ENCODE measurements at places on chromosomes 6 and 20.

- DNase-seq: no peak
Measured at GRCh38 chr6:111894951-111895350, 21.7 kb upstream of the FYN start.

DNA sequence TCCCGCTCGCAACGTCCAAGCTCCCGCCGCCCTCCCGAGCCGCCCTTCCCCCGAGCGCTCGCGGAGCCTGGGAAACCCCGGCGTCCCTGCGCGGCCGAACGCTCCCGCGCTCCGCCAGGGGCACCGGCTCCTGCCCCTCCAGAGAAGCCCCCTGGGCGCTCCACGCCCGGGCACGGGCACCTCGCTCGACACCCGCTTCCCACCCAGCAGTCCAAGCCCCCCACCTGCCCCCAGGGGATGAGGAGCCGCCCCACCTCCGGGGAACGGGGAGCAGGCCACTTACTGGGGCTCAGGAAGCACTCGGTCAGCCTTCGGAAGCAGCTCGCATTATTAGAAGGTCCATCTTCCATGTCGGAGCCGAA is 1.4 kb downstream of the PDE10A start:
- no peak for DNase-seq

- DNase-seq: no peak
Measured at GRCh38 chr6:55046869-55047422, 127.4 kb upstream of the HCRTR2 start.

GRCh38 chr6:167979436-167980139 is 17.9 kb upstream of the KIF25 start:
- DNase-seq: no peak

- DNase-seq: no peak
Measured at GRCh38 chr20:61956396-61957342, 109.0 kb downstream of the TAF4 start.

- no peak for DNase-seq
Measured at GRCh38 chr6:119162134-119162775, 83.8 kb upstream of the FAM184A start.

GRCh38 chr20:7893014-7893730 is 47.1 kb downstream of the HAO1 start:
- DNase-seq: no peak

DNA sequence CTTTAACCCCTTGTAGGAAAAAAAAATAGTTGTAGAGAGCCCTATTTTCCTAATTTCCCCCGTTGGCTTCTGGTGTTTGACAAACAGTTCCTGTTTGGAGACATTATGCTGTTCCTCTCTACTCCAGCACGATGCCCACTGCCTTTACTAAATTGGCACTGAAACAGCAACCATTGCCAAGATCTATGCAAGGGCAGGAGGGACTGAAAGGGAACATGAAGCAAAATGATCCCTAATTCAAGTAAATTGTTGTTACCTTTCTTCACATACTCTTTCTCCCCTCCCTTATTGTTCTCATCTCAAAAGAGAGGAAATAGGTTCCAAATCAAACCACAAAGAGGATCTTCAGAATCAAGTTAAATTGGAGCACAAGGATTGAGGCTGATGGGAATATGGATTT is 764.1 kb upstream of the MMS22L start:
- no peak for DNase-seq

DNA sequence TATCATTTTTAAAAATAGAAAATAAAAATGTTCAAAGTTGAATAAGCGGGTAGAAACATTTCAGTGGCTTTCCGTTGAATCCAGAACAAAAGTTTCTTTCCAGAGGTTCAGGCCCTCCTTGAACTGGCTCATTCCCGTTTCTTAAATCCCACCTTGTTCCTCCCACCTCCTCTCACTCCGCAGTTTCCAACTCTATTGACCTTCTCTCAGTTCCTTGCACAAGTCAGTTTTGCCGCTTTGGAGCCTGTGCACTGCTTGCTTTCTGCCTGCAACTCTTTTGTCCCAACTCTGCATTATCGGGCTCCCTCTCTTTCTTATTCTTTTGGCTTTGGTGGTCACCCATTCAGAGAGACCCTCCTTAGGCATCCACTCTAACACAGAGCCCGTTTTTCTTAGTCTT is 99.9 kb upstream of the EDN1 start:
- no peak for DNase-seq

All from HuH-7.5 (cell line).